ENCODE measurements at places on chromosomes 3 and 15.
A peak's percentile ranks its signal among the peaks of the same experiment; 100 is the strongest.

GRCh38 chr3:153744889-153745288, 376.3 kb upstream of the ARHGEF26 start:
- DNase-seq, result no peak

DNA sequence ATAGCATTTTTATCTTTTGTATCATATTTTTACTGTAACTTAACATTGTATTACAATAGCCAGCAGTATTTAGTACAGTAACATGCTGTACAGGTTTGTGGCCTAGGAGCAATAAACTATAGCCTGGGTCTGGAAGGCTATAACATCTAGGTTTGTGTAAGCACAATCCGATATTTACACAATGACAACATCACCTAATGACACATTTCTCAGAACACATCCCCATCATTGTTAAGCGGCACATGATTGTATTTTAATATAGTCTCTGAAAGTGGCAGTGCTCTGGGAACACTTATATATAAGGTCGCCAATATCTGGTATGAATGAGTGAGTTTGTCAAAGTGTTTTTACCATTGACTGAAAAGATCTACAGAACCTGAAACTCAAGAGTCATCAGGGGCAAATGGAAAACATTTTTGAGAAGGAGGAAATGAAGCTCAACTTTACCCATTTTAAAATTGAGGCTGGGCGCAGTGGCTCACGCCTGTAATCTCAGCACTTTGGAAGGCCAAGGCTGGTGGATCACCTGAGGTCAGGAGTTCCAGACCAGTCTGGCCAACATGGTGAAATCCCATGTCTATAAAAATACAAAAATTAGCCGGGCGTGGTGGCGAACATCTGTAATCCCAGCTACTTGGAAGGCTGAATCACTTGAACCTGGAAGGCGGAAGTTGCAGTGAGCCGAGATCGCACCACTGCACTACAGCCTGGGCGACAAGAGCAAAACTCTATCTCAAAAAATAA, 38.8 kb upstream of the TNFSF10 start:
- no peak for DNase-seq

DNA sequence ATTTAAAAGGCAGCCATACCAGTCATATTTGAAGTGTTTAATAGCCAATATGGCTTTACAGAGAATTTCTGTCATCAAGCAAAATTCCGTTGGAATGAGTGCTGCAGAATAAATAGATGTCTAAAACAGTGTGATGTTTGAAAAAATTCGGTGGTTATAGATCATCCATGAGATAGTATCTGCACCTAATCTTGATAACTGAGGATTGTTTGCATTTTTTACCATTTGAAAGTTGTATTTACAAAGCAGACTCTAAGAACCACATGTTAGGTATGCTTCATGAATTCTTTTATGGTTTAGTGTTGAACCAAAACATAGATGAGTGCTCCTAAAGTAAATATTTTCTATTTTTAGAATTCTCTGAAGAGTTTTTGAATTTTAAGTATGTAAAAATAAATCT, 476.1 kb downstream of the NAALADL2 start:
- DNase-seq, result peak; percentile 50

DNA sequence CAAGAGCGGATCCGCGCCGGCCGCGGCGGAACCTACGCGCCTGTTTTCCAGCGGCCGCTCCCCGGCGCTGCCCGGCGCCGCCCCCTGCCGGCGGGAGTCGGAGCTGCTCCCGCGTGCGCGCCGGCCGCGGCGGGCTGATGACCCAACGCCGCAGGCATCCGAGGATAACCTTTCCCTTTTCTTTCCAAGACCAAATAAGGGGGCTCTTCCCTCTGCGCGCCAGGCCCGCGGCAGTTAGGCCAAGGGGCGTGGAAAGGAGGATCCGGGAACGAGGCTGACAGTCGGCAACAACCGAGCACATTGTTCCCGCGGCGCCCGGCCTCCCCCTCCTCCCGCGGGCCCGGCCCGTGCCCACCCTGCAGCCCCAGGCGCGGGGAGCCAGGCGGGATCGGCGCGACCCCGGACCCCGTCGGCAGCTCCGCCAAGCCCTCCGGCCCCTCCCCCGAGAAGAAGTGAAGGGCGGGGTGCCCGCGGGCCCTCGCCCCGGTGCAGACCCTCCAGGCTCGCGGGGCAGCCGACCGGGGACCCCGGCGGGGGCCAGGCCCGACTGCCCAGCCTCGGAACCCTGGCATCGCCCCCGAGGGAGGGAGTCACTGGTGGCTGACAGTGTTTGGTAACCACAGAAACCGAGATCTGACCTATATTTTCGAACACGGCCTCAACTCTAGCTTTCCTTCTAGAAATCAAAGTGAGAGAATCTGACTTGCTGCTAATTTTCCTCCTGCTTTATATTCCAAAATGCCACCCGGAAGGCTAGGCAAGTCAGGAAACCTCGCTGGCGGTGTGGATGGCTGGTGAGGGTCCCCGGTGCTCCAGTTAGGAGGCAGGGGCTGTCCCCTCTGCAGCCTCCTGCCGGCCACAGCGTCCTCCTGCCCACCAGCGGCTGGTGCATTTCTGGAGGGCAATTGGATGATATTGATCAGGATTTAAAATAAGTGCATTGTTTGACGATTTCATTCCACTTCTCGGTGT, 45.6 kb upstream of the SYNM start:
- no peak for DNase-seq

DNA sequence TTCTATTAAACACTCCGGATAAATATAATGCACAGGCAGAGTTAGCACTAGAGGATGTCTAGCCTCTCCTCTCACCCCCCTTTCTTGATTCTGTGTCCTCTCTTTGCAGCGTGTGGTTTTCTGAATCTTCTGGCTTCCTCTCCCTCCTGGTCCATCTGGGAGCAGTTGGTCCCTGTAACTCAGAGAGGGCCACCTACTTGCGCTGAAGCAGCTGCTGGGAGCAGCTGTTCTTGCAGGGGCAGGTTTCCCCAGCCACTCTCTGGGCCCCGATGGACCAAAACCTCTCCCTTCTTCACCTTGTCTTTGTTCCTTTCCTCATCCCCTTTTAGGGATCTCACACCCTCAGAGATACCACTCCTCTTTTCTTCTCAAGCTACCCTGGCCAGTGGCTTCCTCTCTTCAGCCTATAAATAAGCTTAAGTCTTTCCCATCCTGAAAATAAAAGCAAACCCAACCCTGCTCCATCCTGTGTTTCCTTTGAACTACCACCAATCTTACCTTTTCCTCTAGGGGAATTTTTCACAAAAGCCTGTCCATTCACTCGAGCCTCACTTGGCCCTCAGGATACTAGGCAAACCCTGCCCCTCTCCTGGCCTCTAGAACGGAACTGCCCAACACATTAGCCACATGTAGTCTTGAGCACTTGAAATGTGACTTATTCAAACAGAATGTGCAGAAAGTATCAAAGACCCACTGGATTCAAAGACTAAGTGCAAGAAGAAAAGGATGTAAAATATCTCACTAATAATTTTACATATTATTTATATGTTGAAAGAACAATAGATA, 59.7 kb downstream of the STARD5 start:
- no peak for DNase-seq

- no peak for DNase-seq
Measured at GRCh38 chr3:138496436-138496835, 62.0 kb downstream of the ESYT3 start.

- no peak for DNase-seq
Measured at GRCh38 chr15:66153549-66154415, 99.8 kb downstream of the MEGF11 start.

GRCh38 chr3:146464005-146464595, 5.3 kb downstream of the PLSCR2 start:
- DNase-seq, result no peak

DNA sequence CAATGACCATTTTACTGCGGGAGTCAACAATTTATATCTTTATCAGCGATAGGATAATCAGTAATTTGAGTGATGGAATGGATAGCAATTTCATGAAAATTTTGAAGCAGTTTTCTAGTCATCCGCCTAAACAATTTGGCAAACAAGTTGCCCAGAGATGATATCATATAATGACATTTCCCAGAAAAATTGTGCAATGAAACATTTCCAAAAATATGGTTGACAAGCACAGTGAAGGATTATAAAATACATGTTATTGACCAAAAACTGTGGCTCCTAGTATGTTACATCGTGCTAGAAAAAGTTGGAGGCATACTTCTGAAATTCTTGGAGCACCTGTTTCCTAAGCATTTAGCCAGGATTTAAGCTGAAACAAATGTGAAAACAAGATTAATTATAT, 145.1 kb downstream of the GHSR start:
- no peak for DNase-seq

- no peak for DNase-seq
Measured at GRCh38 chr15:95304947-95305400, 1025.5 kb upstream of the NR2F2 start.

DNA sequence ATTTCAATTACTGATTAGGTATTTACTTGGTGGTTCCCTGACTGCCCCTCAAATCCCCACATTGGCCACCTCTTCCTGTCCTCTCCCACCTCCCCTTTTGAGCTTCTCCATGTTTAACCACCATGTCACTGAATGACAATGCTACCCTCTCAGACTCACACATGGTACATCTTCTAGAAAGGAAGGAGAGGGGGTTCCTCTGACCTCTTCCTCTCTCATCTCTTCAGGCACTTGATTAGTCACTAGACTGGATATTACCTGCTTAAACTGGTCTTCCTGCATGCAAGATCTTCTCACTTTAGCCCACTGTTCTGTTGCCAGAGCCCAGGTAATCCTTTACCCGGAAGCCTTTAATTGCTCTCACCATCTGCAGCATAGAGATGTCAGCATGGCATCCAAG, 64.9 kb downstream of the DIPK2A start:
- no peak for DNase-seq

DNA sequence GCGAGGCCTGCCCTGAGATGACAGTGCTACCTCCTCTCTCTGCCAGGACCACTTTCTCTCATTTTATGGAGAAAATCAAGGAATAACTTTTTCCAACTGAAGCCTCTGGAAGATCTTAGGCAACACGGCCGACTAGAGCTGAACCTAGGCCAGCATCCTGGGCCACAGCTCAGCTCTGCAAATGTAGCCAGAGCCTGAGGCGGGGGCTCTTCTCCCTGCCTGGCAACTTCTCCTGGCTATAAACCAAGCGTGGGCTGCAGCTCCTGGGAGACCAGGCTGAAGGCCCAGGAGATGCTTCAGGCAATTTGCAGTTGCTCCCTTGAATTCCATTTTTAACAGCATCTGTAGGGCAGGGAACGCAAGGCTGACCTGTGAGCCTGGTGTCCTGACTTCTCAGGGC, 74.9 kb downstream of the CEMIP start:
- DNase-seq, result no peak

GRCh38 chr3:114213627-114214541, 23.5 kb downstream of the ZNF80 start:
- DNase-seq, result peak; percentile 55

- no peak for DNase-seq
Measured at GRCh38 chr15:99909592-99910295, 176.5 kb upstream of the LYSMD4 start.

- peak; percentile 100 for DNase-seq
Measured at GRCh38 chr3:150371741-150372254, 36.3 kb upstream of the TSC22D2 start.

DNA sequence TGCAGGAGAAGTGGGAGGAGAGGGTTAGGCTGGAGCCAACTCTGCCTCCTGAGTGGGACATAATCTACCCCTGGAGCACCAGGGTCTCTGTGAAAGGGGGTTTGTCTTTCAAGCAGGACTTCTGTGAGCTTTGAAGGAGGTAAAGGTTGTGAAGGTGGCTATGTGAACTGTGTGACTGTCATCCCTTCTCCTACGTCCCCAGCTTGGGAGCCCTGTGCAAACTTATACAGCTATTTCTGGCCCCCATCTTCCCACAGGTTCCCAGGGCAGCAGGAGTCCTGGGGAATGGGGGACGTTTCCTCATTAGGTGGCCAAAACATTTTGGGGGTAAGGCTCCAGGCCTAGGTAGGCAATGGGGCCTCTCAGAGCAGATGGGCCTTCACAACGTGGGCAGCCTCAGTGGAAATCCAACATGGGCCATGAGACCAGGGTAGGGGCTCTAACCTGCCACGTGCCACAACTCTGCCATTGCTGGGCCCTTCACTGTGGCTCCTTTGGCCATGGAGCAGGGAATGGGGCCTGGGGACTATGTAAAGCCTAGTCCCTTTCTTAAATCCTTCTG, 3.5 kb downstream of the VIPR1 start:
- no peak for DNase-seq

GRCh38 chr3:179943117-179943880, 93.4 kb downstream of the PEX5L start:
- DNase-seq, result no peak

DNA sequence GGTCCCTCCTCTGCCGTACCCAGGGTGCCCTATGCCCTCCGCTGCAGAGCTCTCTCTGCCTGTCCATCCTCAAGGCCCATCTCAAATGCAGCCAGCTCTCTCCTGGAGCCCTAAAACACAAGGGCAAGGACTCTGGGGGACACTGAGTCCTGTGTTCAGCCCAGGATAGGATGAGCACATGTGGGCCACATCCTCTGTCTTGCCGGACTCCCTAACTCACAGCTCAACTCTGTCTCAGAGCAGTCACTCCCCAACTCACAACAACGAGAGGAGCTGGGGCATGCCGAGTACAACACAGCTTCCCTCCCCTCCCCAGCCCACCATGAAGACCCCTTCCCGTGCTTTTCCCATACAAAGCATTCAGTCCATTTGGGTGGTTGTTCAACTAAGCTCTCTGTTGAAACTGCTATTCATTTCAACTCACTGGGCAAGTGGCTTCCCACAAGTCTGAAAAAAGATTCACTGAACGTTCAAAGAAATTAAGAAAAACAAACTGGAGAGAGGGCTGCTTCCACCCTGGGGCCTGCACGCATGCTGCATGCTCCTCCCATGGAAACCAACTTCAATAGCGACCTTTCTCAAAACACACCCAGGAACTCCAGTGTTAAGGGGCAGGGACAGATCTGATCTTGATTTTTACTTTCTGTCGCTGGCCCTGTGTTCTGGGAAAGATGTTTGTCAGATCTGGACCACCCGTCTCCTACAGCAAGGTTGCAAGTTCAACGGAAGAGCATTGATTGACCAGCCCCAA, 124.3 kb upstream of the IGF1R start:
- DNase-seq, result no peak

DNA sequence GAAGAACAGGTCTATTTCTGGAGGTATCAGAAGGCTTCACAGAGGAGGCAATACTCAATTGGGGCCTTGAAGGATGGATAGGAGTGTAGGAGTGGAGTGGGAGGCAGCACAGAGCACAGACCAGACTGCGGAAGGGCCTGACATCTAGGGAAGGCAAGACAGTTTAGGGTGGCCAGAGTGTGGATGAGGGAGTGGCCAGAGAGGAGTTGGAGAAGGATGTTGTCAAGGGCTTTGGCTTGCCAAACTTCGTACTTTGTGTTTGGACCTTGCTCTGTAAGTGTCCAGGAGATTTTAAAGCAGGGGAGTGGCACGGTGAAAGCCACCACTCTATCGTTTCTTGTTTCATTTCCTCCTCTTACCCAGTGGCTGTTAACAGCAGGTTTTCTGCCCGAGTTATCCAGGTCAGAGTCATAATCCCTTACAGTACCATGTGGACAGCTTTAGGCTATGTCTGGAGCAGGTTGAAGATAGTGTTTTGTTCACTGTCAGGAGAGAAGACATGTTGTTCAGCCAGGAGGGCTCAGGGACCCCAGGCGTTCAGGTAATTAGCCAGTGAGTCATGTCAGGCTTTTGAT, 12.3 kb downstream of the SMAD3 start:
- no peak for DNase-seq

- no peak for DNase-seq
Measured at GRCh38 chr3:188152660-188153436, 1.1 kb upstream of the LPP start.

GRCh38 chr15:60390871-60391501, 6.8 kb downstream of the ANXA2 start:
- no peak for DNase-seq

- no peak for DNase-seq
Measured at GRCh38 chr3:112093180-112093522, 7.0 kb downstream of the C3orf52 start.

All from non-pigmented ciliary epithelial cell (primary cell).